Stimulated activated CD8-positive, alpha-beta memory T cell treated with anti-CD3 and anti-CD28 coated beads, Interleukin-7, amount 100 ng/mL, for 48 hours (primary cell): ENCODE measurements at places on chromosomes 7 and 10.

- DNase-seq = no peak
These were observed 150.2 kb downstream of the LCOR start for GRCh38 chr10:96982149-96982930.

- no peak for DNase-seq
These were observed 507.3 kb upstream of the AUTS2 start for GRCh38 chr7:69090936-69091335.

- no peak for DNase-seq
These were observed 261.5 kb downstream of the ELMO1 start for GRCh38 chr7:37187179-37187578.

DNA sequence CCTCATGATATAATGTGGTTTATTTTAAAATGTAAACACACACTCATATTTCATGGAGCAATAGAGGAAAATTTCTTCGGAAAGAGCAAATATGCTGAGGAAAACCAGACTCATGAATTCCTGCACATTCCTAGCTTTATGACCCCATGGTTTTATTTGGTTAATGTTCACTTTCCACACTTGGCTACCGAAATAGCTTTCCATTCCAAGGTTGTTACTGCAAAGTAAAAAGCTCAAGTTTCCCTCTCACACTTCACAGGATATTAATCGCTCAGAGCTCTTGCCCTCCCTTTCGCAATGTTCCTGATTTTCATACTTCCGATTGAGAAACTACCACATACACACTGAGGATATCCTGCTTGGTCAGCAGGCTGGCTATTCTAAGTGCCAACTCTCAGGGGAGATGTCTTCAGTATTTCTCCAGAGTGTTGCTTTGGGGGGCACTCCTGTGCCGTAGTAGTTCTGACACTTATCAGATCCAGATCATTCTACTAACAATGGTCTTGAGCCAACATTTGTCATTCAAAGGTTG lies 77.5 kb upstream of the STEAP1B start:
- no peak for DNase-seq

DNA sequence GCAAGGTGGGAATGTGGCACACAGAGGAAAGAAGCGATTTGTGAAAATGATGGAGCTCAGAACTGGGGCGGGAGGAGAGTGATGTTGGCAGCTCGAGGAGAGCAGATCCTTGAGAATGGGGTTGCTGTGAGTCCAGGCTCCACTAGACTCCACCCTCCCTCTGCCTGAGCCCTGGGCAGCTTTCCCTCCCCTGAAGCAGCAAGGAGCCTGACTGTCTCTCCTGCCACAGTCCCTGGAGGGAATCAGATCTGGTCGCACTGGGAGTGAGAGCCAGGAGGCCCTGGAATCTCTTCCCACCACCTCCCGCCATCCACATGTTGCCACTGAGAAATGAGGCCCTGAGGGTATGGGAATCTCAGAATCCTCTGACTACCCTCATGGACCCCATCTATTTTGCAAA lies 362.7 kb downstream of the PLXNA4 start:
- DNase-seq = no peak

DNA sequence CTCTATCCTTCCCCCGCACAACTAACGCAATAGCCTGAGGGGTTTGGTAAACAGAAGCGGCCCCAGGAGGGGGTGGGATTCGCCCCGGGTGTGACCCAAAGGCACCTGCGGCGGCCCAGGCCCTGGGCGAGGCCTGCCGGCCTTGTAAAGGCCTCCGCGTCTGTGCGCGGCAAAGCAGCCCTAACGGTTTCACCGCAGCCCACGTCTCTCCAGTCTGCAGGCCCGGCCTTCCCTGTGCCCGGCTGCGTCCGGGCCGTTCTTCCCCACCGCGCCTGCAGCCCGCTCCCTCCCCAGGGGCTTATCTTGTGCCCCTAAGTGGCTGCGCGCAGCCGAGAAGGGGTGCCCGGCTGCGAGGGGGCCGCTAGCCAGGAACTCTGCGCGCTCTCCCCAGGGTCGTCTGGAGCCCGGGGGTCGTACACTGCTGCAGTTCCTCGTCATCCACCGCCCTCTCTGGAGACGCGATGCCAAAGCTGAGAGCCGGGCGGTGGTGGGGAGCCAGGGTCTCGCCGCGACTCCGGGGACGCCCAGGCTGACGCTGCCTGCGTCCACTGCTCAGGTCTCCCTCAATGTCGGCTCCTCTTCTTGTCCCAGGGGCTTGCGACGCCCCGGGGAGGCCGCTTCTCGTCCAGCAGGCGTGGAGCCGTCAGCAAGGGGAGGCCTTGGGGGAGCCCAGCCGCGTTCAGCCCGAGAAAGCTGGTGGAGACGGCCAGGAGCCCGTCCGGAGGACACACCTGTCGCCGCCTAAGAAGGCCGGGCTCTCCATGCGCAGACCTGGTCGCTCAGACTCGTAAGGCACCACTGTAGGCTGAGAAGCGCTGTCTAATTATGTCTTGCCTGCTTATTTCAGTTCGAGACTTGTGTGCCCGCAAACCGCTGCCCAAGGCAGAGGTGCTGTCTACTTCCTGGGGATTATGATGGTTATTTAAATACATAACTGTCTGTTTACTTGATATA lies 132.3 kb downstream of the SPAG6 start:
- no peak for DNase-seq

GRCh38 chr7:112001091-112001826 lies 204.9 kb downstream of the DOCK4 start:
- DNase-seq = no peak
